NCI-H1048 (cell line): ENCODE measurements at places on chromosomes 7 and 10.

- no peak for DNase-seq
These were observed 120.9 kb downstream of the CREB5 start for GRCh38 chr7:28533267-28533666.

DNA sequence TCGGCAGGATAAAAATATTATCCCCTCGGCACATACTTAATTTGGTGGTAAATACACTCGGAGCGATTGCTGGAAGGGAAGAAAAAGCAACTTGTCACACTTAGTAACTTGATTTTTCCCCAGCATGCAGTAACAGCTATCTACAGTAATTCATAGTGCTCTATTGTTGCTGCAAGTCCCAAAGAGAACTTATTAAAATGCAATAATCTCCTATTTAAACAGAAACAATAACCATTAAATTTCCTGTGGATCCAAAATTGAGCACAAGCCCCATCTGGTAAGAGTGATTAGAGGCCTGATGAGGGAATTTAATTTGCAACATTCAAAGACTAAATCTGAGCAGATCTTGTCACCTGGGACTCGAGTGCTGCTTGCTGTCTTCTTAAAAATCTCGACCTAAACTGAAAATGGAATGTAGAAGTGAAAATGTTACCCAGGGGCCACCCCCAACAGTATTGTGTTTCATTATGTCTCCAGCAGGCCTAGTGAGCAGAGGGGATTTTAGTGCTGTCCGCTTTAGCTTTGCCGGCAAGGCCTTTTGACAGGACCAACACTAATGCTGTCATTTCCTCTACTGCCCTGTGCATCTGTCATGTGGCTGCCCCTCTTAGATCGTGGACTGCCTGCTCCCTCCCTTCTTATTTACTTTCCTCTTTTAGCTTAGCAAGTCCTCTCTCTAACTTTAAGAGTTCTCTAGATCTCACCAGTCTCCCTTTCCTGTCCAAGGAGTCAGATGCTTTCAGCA lies 639.7 kb downstream of the AUTS2 start:
- DNase-seq, result no peak

DNA sequence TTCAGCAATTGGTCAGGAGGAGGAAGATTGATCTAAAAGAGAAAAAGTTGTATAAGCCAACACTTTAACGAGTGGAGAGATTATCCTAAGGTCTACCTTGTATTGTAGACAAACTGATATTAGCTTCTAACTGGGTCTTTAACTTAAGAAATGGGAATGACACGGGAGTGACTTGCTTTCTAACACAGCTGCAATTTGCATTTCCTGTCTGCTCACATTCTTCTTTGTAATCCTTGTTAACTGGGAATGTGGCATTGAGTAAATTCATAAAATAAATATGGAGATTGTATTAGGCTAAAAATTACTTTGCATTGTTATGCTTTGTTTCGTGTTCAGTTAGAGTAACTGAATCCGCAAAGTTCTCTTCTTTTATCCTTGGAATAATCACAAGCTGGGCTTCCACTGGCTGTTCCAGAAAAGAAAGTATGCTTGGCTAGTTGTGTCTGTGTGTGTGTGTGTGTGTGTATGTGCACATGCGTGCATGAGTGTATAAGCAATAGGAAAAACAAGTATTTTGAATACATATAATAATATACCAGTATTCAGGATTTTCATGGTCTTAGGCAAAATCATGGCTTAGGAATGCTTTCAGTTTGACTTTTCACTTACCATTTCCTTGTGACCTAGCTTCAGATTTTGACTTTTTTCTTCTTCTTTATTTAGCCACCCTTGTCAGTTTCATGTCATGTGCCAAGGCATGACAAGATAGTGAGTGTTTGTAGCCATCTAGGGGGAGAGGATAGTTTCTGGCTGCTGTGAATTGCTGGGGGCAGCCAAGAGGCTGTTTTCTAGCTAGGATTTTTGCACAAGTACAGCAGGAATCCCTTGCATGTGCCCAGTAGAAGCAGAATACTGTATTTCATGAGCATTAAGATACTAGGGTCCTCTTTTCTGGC lies 54.5 kb upstream of the FZD8 start:
- no peak for DNase-seq

DNA sequence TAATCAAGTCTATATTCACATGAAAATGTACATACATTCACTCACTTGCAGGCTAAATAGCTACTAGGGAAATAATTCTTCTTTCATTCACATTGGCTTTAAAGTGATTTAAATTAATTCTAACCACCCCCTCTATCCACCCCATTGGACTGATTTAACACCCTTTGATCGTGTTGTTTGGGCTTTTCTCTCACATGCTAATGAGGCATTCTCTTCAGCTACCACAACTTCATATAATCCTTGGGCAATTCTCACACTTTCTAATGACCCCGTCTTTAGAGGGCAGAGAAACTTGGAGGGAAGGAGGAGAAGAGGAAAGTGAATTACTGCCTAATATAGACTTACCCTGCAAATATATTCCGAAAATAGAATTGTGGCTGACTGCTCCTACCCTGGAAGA lies 24.6 kb downstream of the GRM3 start:
- no peak for DNase-seq

- DNase-seq, result no peak
These were observed 2.3 kb downstream of the UNCX start for GRCh38 chr7:1234881-1235500.

DNA sequence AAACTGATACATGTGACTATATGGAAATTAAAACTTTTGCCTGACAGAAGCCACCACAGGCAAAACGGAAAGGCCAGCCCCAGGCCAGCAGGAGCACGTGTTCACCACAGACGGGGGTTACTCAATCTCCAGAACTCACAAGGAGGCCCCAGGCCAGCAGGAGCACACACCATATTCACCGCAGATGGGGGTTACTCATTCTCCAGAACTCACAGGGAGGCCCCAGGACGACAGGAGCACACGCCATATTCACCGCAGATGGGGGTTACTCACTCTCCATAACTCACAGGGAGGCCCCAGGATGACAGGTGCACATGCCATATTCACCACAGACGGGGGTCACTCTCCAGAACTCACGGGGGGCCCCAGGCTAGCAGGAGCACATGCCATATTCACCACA lies 61.5 kb downstream of the NKX6-2 start:
- DNase-seq, result no peak

DNA sequence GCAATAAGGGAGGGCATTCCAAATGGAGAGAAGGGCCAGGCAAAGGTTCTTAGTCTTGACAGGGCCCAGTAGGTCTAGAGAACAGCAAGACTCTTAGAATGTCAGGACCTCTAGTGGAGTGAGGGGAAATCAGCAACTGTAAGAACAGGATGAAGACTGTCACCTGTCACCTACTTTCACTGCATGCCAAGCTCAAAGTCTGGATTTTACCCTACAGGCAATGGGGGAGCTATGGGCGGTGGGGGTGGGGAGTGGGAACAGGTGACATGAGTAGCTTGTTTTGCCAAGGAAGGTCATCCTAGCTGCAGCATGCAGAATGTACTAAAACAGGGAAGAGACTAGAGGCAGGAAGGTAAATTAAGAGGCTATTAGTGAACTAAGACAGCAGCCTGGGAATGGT lies 18.3 kb downstream of the GOT1 start:
- no peak for DNase-seq

GRCh38 chr7:82375129-82375528 lies 68.4 kb downstream of the CACNA2D1 start:
- DNase-seq, result no peak
